Activated T-helper 2 cell treated with anti-CD3 and anti-CD28 coated beads, Interferon-gamma antibody, Interleukin-2, Interleukin-4, amounts not matched to agents 10 μg/mL and 5 μg/mL and 100 μg/mL, durations not matched to agents 14 hours and 24 hours and 36 hours (primary cell): ENCODE measurements at places on chromosomes 3 and 15.

GRCh38 chr15:69170597-69170996 lies 10.2 kb downstream of the GLCE start:
- peaks cover 9% of the 10 kb centered on the region for H3K27me3 ChIP-seq
- H3K4me3 ChIP-seq: no peak overlapping the region
- no peak for DNase-seq
- no peaks in the 10 kb centered on the region for H3K4me1 ChIP-seq
- no peaks in the 10 kb centered on the region for H3K36me3 ChIP-seq
- no peak overlapping the region for H3K27ac ChIP-seq

DNA sequence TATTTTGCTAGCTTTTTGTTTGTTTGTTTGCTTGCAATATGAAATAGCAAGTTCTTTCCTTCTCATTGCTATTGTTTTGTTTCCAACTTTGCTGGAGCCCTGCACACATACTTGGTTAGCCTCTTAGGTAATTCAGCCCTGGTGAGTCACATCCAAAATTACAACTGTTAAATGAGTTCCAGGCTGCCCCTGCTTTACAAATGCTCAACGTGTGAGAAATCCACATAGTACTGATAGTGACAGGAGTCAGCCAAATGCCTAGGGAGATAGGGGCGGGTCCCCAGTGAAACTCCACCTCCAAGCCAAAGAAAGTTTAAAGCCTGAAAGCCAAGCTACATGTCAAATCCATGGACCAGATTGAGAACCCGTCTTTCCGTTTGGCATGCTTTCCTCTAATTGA lies 81.3 kb upstream of the RNF7 start:
- no peak overlapping the region for H3K4me3 ChIP-seq
- no peaks in the 10 kb centered on the region for H3K36me3 ChIP-seq
- no peak for DNase-seq
- peaks cover 1% of the 10 kb centered on the region for H3K4me1 ChIP-seq

DNA sequence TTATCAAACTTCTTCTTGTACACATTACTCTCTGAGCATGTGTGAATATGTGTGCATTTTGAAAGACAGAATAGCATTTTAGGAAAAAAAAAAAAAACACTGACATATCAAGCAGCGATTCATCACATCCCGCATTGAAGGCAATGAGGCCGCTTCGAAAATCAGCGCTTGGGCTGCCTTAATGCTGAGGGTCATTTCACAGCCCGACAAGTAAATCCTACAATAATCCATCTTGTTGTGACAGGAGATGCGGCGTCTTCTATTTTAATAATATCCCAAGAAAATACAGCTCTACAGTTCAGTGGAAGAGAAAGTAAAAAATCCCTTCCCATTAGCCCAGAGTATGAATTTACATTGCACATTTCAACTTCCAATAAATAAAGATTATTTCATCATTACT lies 389.2 kb upstream of the GRM7 start:
- DNase-seq: no peak
- H3K36me3 ChIP-seq: no peaks in the 10 kb centered on the region
- no peaks in the 10 kb centered on the region for H3K27me3 ChIP-seq
- H3K27ac ChIP-seq: no peak overlapping the region
- H3K4me3 ChIP-seq: no peak overlapping the region

GRCh38 chr15:79310985-79311900 lies at the start of gene TMED3:
TSS of gene TMED3 (plus strand) at chr15:79311112. CDS start at chr15:79311250, 138 bp downstream.
- peak; percentile 81 for DNase-seq
- peak within 1 kb of the TSS; percentile 53 for H3K27ac ChIP-seq
- peak within 1 kb of the TSS; percentile 87 for H3K4me3 ChIP-seq
- peaks cover 39% of the 10 kb centered on the region for H3K36me3 ChIP-seq

DNA sequence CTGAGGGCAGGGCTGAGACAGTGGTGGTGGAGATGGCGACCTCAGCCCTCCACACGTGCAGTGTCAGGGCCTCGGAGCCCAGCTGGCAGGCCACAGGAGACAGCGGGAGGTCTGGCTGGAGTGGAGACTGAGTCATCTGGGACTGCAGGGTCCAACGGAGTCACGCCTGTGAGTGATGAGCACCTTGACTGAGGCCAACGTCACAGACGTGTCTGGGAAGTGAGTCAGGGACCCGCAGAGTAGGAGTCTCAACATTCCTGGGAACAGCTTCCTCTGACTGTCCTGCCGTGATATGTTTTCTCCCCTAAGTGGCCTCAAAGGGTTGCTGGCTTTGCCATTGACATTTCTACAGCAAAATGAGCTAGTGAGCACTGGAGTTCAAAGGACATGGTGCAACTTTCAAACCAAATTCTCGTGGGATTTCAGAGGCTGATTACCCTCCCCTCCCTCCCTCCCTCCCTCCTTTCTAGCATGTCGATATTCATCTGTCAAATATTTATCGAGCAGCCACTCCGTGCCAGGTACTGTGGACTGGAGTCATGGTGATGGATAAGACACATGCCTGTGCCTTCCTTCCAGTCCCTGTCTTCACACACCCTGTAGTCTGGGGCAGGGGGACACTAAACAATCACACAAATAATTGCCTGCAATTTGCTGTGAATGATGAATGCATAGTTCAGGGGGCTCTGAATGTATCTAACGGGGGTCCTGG lies 53.3 kb upstream of the AMOTL2 start:
- no peaks in the 10 kb centered on the region for H3K4me1 ChIP-seq
- no peak overlapping the region for H3K4me3 ChIP-seq
- H3K27me3 ChIP-seq: peaks cover 7% of the 10 kb centered on the region
- H3K36me3 ChIP-seq: no peaks in the 10 kb centered on the region

DNA sequence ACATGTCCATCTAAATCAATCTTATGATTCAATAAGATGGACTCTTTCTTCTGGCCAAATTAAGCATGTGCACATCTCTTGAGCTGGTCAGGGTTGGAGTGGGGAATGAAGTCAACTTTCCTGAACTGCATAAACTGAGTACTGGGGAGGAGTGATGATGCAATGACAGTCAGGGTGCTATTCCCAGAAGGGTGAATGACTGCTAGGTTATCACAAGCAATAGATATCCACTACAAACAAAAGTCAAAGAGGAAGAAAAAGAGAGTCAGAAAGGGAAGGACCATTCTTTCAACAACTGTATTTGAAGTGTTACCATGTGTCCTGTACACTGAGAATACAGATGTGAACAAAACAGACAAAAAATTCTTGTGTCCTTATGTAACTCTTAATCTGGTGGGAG lies 70.0 kb downstream of the ALCAM start:
- H3K4me1 ChIP-seq: no peaks in the 10 kb centered on the region
- H3K27me3 ChIP-seq: no peaks in the 10 kb centered on the region
- no peak overlapping the region for H3K27ac ChIP-seq
- H3K4me3 ChIP-seq: no peak overlapping the region
- DNase-seq: no peak

GRCh38 chr3:178588628-178589027 lies 52.4 kb downstream of the KCNMB2 start:
- H3K36me3 ChIP-seq: no peaks in the 10 kb centered on the region
- no peak overlapping the region for H3K27ac ChIP-seq
- H3K27me3 ChIP-seq: no peaks in the 10 kb centered on the region

DNA sequence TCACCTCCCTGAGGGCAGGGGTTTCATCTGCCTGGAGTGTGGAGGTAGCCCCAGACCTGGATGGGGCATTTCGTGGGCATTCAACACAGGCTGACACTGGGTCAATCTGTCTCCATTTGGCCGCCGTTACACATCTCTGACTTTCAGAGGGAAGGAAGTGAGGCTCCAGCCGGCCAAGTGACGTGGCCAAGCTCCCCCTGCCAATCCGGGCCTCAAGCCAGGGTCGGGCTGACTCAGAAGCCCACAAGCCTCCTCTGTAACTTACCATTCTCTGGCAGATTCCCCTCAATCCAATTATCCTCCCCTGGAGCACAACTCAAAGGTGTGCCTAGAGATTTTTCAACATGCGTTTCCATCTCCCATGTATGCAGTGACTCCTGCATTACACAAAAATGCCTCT lies 227.6 kb downstream of the KLF13 start:
- H3K4me1 ChIP-seq: no peaks in the 10 kb centered on the region
- H3K4me3 ChIP-seq: no peak overlapping the region
- no peak overlapping the region for H3K27ac ChIP-seq

- no peak overlapping the region for H3K27ac ChIP-seq
- H3K4me1 ChIP-seq: no peaks in the 10 kb centered on the region
- H3K36me3 ChIP-seq: no peaks in the 10 kb centered on the region
- no peaks in the 10 kb centered on the region for H3K27me3 ChIP-seq
- no peak overlapping the region for H3K4me3 ChIP-seq
- no peak for DNase-seq
Observed at GRCh38 chr3:29412110-29412509, 131.2 kb downstream of the RBMS3 start.

GRCh38 chr3:126514161-126514560 lies 3.4 kb downstream of the UROC1 start:
- no peaks in the 10 kb centered on the region for H3K27me3 ChIP-seq
- DNase-seq: no peak
- H3K27ac ChIP-seq: no peak overlapping the region
- no peaks in the 10 kb centered on the region for H3K36me3 ChIP-seq
- no peaks in the 10 kb centered on the region for H3K4me1 ChIP-seq

GRCh38 chr3:156674911-156675829 lies 780 bp downstream of the TIPARP start:
- H3K4me3 ChIP-seq: peak overlapping the region; percentile 86
- peaks cover 43% of the 10 kb centered on the region for H3K4me1 ChIP-seq
- peaks cover 41% of the 10 kb centered on the region for H3K36me3 ChIP-seq
- H3K27me3 ChIP-seq: no peaks in the 10 kb centered on the region
- peak overlapping the region; percentile 89 for H3K27ac ChIP-seq

DNA sequence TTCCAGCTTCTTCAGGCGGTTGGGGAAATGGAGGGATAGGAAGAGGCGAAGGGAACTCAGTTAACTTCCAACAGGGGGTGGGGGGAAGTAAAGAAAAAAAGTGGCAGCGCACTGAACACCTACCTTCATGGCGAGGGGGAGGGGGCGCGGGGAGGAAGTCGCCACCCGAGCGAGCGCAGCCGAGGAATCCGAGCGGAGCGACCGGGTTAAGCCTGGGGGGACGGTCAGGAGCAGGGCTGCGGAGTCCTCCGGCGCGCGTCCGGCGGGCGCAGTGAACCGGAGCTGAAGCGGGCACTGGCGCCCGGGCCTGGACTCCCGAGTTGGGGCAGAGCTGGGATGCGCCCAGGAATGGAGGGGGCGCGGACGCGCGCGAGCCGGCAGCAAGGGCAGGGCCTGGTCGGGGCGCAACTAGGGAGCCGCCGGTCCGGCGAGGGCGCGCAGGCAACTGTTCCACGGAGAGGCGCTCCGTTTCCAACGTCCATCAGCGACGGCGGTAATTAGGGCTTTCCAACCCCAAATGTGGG lies at the start of gene WNT5A:
TSS of gene WNT5A (minus strand) at position 450 of the 524 bp plus-strand sequence. CDS start at position 129, 321 bp downstream.
- peak within 1 kb of the TSS; percentile 17 for H3K27ac ChIP-seq
- peaks cover 78% of the 10 kb centered on the region for H3K27me3 ChIP-seq
- no peak for DNase-seq
- H3K36me3 ChIP-seq: no peaks in the 10 kb centered on the region

- H3K4me1 ChIP-seq: no peaks in the 10 kb centered on the region
- no peaks in the 10 kb centered on the region for H3K36me3 ChIP-seq
- H3K4me3 ChIP-seq: no peak overlapping the region
Observed at GRCh38 chr15:38905632-38906031, 341.0 kb upstream of the RASGRP1 start.

- no peaks in the 10 kb centered on the region for H3K27me3 ChIP-seq
- no peaks in the 10 kb centered on the region for H3K4me1 ChIP-seq
- no peak for DNase-seq
- H3K4me3 ChIP-seq: no peak overlapping the region
Observed at GRCh38 chr3:81375921-81376320, 385.5 kb downstream of the GBE1 start.

DNA sequence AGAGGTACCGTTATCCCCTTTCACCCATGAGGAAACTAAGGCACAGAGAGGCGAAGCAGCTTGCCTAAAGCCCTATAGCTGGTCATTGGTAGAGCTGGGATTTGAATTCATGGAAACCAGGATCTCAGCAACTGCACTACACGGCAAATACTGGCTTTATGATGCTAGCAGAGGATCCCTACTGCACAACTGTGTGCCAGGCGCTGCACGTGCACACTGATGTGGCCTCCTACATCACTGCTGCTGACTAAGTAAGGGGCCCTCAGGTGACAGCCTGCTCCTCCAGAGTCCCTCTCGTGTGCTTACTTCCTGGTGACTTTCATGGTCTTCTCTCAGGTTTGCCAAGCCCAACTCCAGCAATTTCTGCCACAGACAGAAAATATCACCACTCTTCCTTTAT lies 3.4 kb upstream of the POLG start:
- peak overlapping the region; percentile 38 for H3K4me3 ChIP-seq
- peaks cover 21% of the 10 kb centered on the region for H3K4me1 ChIP-seq

DNA sequence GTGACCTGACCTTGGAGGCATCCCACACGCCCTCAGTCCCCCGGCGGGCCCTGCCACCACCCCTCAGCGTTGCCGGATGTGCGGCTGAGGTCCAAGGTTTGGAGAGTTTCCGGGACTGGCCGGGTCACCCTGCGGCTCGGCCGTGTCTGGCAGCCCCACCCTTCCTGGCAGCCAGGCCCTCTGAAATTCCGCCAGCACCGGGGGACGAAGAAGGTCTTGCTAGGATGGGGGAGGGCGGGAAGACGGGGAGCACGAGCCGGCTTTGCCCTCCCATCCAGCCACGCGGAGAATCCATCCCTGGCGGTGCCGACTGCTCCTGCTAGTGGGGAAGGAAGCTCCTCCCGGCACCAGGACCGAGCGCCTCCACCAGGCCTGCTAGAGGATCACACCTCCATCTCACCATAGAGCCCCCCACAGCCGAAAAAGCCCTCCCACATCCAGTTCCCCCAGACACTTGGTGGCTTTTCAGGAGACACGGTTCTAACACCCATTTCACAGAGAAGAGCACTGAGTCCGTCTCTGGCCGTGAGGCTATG lies 81.5 kb downstream of the CPN2 start:
- H3K27ac ChIP-seq: no peak overlapping the region
- peaks cover 2% of the 10 kb centered on the region for H3K4me1 ChIP-seq
- no peak for DNase-seq
- H3K4me3 ChIP-seq: no peak overlapping the region
- H3K27me3 ChIP-seq: peaks cover 20% of the 10 kb centered on the region

DNA sequence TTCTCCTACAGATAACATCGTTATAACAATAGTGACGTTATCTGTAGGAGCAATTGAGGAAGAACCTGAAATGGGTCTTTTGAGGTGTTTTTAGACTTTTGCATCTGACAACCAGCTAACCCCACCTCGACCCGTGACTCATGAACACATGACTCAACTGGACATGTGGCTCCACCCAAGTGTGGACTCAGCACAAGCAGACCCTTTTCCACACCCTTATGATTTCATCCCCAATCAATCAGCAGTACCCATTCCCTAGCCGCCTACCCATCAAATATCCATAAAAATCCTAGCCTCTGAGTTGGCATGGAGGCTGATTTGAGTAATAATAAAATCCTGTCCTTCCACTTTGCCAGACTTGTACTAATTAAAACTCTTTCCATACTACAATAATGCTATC lies 255.4 kb downstream of the ARPP21 start:
- no peak for DNase-seq
- H3K4me1 ChIP-seq: no peaks in the 10 kb centered on the region
- no peak overlapping the region for H3K27ac ChIP-seq
- no peaks in the 10 kb centered on the region for H3K36me3 ChIP-seq
- no peak overlapping the region for H3K4me3 ChIP-seq

- no peaks in the 10 kb centered on the region for H3K27me3 ChIP-seq
- peak overlapping the region; percentile 15 for H3K4me3 ChIP-seq
- H3K36me3 ChIP-seq: peaks cover 88% of the 10 kb centered on the region
- no peak overlapping the region for H3K27ac ChIP-seq
- H3K4me1 ChIP-seq: peaks cover 48% of the 10 kb centered on the region
Observed at GRCh38 chr15:63246691-63247469, 30.5 kb upstream of the APH1B start.
